ENCODE measurements at places on chromosomes 7 and 10.
A peak's percentile ranks its signal among the peaks of the same experiment; 100 is the strongest.

DNA sequence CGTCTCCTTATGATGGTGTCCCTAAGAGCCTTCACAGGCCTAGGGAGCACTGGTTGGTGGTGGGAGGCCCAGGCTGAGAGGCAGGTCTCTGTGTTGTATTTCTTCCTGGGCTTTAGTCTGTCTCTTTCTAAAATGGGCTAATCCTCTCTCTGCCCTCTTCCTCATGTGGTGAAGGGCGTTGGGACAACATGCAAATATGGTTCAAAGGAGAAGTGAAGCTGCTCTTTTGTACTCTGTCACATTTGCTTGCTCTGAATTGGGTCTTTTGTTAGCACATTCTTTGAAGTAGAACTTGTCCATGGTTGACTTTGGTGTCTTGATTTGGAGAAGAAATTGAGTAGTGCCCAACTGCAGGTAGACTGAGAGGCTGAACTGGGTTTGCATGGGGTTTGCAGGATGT, 814 bp downstream of the HK1 start:
- DNase-seq, result no peak

- DNase-seq, result no peak
These were observed 73.8 kb downstream of the RBM20 start for GRCh38 chr10:110717781-110718589.

DNA sequence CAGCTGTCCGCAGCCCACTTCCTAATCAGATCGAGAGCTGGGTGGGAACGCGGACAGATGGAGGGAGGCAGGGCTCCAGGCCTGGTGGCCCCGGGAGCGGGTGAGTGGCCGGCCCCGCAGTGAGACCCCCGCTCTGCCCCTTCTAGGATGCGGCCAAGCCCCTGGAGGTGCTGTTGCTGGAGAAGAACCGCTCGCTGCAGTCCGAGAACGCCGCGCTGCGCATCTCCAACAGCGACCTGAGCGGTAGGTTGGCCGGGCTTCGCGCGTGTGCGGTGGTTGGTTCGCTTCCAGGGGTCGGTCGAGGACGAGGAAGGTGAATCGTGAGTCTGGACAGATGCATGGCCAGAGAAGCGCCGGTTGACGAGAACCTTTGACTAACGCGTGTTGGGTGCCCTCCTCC, 91.3 kb upstream of the SH2B2 start:
- DNase-seq, result no peak

DNA sequence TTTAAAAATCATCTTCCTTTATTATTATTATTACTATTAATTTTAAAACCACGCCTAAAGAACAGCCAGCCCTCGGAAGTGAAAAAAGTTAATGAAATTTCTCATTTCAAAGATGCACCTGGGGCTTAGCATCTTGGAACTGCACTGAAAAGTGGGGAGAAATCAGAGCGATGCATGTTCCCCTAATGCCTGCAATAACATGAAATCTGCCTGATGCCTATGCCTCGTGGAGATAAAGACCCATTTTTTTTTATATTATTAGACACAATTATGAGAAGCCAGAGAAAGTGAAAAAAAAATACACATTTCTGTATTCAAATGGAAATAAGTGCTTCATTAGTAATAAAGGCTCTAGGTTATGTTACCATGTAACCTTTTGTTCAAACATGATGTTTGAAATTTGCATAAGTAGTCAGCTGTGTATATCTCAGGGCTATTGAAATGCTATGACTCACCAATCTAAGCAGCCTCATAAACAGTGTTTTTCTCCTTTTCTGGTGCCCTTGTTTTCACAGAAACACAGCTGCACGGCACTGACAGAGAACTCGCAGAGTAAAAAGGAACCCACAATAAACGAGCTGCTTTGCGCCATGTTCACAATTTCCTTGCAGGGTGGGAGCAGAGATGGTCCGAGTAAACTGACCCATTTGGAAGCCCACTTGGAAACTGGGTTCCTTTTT, 175.8 kb upstream of the PRKCQ start:
- no peak for DNase-seq

DNA sequence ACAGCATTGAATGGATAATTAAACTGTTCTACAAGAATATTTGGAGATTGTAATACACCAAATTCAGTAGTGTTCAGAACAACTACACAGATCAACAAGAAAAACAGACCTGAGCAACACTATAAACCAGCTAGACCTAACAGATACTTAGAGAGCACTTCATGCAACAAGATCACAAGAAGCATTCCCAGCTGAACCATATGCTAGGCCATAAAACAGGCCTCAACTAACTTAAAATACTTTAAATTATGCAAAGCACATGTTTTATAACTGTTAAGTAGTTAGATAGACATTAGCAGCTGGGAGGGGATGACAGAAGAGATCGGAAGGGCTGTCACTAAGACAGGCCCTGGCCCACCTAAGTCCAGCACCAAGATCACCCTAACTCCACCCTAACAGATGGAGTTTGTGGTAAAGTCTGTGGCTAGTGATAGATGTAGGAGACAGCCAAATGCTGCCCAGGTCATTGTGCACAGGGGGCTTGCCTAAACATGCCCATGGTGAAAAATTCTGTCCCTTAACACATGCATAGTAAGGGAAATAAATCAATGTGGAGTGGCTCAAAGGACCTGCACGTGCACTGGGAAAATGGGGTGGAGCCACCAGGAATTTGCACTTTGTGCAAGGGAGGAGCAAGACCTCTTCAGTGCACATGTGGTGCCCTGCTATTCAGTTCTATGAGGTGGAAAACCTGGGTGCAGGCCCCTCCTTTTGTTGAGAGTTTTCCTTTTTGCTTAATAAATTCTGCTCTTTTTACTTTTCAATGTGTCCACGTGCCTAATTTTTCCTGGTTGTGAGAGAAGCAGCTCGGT, 567.8 kb upstream of the NRG3 start:
- DNase-seq, result no peak

GRCh38 chr7:21866731-21867130, 79.0 kb downstream of the CDCA7L start:
- no peak for DNase-seq

DNA sequence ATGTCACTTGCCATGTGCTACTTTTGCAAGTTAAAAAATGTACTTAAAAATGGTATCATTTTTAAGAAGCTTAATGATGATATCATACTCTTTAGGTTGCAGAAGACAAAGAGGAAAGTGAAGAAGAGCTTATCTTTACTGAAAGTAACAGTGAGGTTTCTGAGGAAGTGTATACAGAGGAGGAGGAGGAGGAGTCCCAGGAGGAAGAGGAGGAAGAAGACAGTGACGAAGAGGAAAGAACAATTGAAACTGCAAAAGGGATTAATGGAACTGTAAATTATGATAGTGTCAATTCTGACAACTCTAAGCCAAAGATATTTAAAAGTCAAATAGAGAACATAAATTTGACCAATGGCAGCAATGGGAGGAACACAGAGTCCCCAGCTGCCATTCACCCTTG, 6.1 kb downstream of the LMOD2 start:
- no peak for DNase-seq

DNA sequence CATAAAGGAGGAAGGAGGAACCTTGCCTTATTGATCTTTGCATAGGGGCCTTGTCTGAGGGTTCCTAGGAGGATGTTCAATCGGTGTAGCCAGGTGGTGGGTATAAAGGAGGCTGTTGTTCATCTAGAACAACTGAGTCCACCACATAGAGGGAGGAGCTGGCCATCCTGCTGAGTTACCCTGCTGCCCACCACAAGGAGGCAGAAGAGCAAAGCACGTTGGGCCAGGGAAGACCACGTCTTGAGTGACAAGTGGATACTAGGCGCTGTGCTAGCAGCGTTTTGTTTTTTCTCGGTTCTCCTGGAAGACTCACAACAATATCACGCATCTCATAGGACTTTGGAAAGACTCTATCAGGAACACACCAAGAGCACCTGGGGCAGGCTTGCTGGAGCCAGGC, 20.0 kb downstream of the FOXI2 start:
- DNase-seq, result no peak

DNA sequence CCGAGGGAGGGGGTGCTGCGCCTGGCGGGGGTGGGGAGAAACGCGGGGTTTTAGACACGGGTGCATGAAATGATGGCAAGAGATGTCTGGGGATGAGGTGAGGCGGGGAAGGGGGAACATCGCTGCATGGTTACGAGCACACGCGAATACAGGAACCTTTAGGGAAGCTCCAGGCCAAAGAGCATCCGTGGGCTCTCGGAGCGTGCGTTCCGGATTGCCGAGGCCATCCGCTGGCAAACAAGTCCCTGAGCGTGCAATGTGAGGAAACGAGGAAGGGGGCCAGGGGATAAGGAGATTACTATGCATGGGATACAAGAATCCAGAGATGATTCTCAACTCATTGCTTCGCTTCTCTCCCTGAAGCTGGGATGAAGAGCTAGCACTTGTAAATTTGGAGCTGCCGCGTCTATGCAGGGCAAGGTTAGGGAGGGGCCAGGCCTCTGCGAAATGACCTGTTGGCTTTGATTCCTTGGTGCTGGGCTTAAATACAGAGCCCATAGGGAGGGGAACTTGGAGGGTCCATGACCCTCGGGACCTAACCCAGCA, 520 bp upstream of the WNT2 start:
- no peak for DNase-seq

GRCh38 chr10:113003052-113003451, 53.0 kb downstream of the TCF7L2 start:
- DNase-seq, result peak; percentile 51

GRCh38 chr7:87188930-87189329, 30.6 kb downstream of the TMEM243 start:
- no peak for DNase-seq

- no peak for DNase-seq
These were observed 900 bp downstream of the MKLN1 start for GRCh38 chr7:131328377-131329175.

DNA sequence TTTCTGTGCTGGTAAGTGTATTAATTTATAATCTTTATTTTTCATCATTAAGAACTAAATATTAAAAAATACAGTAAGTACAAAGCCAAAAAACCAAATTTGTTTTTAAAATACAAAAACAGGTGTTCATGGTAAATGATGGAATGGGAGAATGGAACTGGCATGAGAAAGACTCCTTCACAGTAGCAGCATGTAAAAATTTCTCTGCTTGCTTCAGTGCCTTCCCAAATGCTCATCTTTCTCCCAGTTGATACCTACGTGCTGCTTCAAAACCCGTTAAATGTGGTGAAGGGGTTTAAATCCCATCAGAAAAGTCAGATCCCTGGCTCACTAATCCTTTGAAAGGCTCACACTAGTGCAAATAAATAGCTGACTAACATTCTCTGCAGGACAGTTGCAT, 4.2 kb downstream of the RNF133 start:
- DNase-seq, result no peak

DNA sequence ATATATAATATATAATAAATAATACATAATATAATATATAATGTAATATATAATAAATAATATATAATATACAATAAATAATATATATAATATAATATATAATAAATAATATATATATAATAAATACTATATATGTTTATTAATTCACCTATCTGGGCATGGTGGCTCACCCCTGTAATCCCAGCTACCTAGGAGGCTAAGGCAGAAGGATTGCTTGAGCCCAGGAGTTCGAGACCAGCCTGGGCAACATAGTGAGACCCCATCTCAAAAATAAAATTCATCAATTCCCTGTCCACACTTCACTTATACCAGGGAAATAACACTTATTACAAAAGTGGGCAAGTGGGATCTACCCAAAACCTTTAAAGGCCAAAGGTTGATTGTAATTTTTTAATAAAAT, 281.1 kb downstream of the PRPF18 start:
- DNase-seq, result no peak

- DNase-seq, result no peak
These were observed 118.8 kb downstream of the JAZF1 start for GRCh38 chr7:28061824-28062196.

GRCh38 chr10:109880886-109881768, 42.2 kb downstream of the XPNPEP1 start:
- no peak for DNase-seq

DNA sequence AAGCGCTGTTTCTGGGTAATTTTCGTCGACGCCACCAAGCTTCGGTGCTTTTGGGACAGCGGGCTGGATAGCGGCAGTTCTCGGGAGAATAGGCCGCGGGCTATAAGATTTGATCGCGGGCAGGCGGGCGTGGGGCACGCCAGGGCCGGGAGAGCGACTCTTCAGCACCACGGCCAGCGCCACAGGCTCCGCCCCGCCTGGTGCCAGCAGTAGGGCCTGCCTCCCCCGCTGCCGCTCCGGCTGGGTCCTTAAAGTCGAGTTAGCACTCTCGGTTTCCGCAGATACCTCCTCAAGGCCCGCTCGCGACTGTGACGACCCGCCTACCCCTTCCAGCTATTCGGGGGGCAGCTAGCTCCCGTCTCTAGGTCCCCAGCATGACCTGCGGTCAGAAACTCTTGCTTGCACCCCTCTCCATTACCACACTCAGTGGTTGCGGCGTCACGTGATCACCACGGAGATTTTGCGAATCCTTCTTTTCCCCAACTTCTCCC, 9.4 kb downstream of the NXPH1 start:
- DNase-seq, result peak; percentile 64

DNA sequence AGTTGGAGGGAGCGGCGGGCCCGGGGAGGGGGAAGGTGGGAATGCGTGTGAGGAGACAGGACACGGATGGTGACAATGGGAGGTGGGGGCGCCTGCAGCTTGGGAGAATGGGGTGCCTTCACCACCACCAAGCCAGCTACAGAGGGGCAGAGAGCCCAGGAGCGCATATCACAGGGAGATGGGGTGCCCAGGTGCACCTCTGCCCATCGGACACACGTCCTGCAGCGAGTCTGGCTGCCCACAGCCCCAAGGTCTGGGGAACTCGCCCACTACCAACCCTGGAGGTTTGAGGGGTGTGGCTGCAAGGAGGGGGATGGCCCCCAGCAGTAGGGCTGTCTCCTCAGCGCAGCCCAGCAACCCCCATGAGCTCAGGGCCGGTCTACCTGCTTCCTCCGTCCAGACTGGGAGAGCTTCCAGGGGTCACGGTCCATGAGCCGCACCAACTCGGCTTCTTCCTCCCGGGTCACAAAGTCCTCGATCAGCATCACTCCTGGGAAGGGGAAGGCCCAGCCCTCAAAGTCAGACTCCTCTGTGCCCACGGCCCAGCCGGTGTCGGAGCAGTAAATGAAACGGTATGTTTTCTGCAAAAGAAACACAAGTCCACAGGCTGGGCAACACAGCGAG, 5.3 kb downstream of the ALKBH4 start:
- DNase-seq, result no peak

DNA sequence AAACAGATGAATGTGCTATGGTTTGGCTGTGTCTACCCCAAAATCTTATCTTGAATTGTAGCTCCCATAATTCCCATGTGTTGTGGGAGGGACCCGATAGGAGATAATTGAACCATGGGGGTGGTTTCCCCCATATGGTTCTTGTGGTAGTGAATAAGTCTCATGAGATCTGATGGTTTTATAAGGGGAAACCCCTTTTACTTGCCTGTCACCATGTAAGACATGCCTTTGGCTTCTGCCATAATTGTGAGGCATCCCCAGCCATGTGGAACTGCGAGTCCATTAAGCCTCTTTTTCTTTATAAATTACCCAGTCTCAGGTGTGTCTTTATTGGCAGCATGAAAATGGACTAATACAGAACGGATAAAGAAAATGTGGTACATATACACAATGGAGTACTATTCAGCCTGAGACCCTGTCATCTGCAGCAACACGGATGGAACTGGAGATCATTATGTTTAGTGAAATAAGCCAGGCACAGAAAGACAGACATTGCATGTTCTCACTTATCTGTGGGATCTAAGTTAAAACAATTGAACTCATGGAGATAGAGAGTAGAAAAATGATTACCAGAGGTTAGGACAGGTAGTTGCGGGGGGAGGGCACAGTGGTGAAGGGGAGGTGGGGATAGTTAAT, 587.6 kb upstream of the NRP1 start:
- DNase-seq, result no peak

GRCh38 chr10:119500821-119501220, 41.7 kb downstream of the RGS10 start:
- no peak for DNase-seq
